ENCODE measurements at places on chromosomes 3 and 15.

GRCh38 chr15:49168016-49168415 is 2.0 kb upstream of the GALK2 start:
- DNase-seq: no peak

DNA sequence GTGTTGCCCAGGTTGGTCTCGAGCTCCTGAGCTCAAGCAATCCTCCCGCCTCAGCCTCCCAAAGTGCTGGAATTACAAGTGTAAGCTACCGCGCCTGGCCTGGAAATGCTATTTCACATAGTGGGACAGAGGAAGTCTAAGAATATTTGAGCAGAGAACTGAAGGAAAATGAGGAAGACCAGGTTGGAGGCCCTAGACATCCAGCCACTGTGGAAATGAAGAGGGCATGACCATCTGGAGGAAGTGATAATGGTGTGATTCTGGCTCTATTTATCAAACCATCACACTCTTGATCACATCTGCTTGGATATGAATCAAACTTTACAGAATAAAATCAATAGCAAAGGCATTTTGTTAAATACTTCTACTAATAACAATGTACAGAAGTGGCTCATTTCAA is 65.9 kb upstream of the ARHGEF3 start:
- no peak for DNase-seq

DNA sequence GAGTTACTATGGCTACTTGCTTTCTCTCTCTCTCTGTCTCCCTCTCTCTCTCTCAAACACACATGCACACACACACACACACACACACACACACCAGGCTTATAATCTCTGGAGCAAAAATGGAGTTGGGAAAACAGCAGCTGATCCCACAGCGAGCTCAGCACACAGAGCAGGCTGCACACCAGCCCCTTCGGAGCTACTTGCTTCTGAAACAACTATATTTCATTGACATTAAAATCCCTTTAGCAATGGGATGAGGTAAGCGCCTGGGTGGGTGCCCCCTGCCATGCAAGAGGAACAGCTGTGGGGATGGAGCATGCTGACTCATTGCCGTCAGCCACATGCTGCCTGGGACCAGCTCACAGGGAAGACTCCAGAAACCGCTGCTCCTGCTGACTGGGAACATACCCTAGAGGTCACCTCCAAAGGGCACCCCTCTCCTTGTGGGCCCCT is 45.7 kb downstream of the B3GNT5 start:
- DNase-seq: no peak

DNA sequence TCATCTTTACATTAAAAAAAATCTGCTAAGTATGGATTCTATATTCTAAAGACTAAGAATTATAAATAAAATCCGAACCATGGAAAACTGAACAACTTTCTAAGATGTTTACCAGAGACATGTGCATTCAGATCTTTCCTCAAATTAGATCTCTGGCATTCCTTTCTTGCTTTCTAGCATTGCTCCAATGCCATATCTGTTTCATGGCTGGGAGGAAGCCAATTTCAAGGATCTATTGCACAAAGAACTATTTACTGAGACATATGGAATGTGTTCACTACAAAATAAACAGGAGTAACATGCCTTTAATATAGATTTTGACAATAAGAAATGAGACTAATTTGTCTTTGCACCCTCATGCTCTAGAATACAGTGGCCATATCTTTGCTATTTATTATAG is 45.1 kb upstream of the NANOGP8 start:
- DNase-seq: no peak

DNA sequence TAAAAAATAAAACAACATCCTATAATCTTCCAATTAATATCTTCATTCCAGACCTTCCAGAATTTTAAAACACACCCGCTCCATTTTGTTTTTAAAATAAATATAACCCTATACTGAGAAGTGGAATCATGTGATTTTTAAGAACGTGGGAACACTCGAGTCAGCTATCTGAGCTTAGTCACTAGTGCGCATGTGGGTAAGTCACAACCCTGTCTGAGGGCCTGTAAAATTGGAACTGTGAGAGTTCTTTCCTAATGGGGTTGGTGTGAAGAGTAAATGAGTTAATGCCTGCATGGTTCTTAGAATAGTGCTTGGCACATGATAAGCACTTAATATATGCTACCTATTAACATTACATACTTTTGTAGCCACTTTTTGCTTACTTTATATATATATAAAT is 19.9 kb upstream of the POLR2M start:
- no peak for DNase-seq

- no peak for DNase-seq
These were observed 38.8 kb downstream of the ADCY5 start for GRCh38 chr3:123410149-123410515.

DNA sequence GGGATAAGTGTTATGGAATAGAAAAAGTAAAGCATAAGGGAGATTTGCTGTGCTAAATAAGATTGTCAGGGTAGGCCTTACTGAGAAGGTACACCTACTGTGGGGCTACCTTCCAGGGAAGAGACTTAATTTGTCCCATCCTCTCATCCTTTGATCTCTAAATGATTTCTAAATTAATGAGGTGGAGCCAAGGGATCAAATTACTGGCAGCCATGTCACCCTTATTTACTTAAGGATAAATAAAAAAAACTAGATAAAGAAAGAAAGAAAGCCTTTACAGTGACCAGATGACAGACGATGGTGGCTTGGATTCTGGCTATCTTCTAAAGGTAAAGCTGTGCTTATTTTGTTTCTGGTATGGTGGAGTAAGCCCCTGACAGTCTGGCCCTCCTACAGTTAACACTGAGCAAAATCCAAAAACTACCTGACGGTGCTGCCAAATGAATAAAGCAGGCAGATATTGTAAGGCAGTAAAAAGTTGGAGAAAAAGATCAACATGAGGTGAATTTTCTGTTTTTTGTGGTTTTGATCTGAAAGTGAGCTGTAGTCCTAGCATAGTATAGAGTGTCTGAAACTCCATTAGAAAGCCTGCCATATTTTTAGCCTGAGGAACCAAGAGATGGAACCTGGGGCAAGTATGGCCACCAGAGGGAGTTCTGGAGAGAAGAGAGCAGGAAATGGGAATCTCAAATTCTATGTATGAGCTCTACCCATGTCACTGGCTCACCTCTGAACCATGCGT is 285.1 kb upstream of the MANF start:
- peak; percentile 51 for DNase-seq

DNA sequence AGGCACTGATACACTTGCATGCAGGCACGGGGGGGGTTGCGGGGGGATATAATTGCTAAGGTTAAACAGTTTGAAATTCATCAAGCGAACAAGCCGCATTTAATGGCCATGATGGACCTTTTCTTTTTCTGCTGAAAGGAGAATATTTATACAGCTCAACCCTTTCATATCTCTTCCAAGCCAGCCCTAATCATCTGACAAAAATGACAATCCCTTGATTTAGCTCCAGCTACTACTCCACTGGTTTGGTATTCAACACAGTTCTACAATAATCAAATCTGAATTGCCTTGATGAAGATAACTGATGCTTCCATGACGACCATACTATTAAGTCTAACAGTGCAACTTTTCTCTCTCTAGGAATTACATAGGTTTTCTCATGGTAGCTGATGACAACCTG is 374.9 kb downstream of the PLCL2 start:
- DNase-seq: no peak

GRCh38 chr15:23035964-23036566 is 3.3 kb downstream of the TUBGCP5 start:
- peak; percentile 77 for DNase-seq

GRCh38 chr15:41970456-41970855 is 1.9 kb downstream of the EHD4 start:
- no peak for DNase-seq

DNA sequence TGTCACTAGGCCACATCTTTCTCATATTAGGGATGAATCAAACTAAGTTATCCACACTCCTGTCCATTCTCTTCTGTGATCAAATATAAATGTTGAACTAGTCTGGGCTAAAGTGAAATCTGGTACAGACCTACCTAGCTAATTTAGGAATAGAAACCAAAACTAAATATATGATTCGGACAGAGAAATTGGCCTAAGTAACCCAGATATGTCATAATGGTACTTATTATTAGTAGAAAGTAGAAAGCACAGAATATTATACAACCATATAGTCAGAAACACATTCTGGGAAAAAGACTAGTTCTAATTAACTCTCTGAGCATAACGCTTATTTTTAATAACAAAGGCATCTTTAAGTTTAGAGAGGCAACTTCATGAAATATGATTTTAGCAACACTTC is 389.0 kb downstream of the LSAMP start:
- no peak for DNase-seq

- DNase-seq: no peak
These were observed 5.1 kb downstream of the FAM107A start for GRCh38 chr3:58572013-58572633.

GRCh38 chr3:136942803-136943202 is 15.0 kb upstream of the IL20RB start:
- DNase-seq: no peak

DNA sequence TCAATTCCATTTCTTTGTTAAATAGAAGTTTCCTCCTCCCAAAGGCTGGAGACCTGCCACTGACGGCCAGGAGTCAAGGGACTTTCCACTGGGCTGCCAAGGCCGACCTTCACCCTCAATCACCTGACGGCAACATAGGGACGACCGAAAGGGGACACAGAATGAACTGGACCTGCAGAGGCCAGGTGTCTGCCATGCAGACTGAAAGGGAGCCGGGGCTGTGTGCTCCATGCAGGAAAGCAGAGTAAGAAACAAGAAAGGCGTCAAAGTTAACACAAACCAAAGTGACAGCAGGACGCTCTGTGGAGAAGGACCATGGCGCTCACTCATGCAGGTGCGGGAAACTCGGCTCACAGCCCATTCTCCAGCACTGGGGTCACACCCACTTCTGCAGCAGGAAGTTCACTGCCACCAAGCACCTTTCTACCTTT is 26.1 kb downstream of the ZXDC start:
- no peak for DNase-seq

GRCh38 chr15:37931868-37932267 is 2.6 kb upstream of the TMCO5A start:
- no peak for DNase-seq

GRCh38 chr15:78347586-78348543 is 7.7 kb downstream of the CRABP1 start:
- no peak for DNase-seq

DNA sequence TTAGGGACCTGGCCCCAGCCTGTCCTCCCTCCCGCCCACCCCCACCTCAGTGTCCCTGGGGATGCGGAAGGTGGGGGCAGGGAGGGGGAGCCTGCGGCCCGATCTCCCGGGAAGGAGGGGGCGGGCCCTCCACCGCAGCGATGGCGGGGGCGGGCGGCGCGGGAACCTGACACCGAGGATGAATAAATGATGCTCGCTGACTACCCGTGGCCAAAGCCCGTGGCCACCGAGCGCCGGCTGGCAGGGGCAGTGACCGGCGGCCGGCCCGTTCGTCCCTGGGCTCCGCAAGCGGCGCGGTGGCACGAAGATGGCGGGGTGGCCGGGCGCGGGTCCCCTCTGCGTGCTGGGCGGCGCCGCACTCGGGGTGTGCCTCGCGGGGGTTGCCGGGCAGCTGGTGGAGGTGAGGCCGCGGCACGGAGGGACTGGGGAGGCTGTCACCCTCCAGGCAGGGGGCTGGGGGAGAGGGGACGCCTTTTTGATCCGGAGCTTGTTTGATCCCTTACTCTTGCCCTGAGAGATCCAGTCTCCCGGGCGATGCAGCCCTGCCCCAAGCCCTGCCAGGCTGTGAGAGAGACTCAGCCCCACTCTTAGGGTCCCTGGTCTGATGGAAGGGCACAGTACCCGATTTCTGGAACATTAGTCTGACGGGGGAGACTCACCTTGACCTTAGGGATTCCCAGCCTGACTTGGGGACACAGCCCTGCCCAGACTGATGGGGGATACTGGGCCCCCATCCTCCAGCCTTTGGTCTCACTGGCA is at the start of gene TMIE:
Gene TMIE (plus strand): TSS at position 212 of the 759 bp plus-strand sequence. CDS start 96 bp downstream, at position 308.
- no peak for DNase-seq

DNA sequence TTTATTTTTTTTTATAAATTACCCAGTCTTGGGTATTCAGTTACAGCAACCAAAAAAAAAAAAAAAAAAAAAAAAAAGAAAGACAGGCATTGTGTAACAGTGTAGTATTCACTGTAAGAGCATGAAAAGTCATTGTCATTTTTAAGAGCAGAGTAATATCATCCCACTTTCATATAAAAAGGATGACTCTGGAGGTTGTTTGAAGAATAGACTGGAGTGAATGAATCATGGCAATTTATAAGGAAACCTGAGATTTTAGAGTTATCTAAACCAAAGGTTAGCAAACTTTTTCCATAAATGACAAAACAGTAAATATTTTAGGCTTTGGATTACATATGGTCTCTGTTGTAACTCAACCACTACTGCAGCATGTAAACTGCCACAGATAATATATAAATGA is 794.9 kb downstream of the NTRK3 start:
- no peak for DNase-seq

GRCh38 chr15:78372880-78373279 is 32.7 kb downstream of the CRABP1 start:
- peak; percentile 62 for DNase-seq

GRCh38 chr15:63461230-63461985 is 43.0 kb upstream of the USP3 start:
- peak; percentile 79 for DNase-seq

All from Caco-2 (cell line).